ENCODE measurements at places on chromosomes 7 and 10.

- DNase-seq: no peak
These were observed 161.8 kb downstream of the TMEM178B start for GRCh38 chr7:141235656-141236055.

GRCh38 chr10:131421381-131421780 lies 109.9 kb upstream of the TCERG1L start:
- no peak for DNase-seq

DNA sequence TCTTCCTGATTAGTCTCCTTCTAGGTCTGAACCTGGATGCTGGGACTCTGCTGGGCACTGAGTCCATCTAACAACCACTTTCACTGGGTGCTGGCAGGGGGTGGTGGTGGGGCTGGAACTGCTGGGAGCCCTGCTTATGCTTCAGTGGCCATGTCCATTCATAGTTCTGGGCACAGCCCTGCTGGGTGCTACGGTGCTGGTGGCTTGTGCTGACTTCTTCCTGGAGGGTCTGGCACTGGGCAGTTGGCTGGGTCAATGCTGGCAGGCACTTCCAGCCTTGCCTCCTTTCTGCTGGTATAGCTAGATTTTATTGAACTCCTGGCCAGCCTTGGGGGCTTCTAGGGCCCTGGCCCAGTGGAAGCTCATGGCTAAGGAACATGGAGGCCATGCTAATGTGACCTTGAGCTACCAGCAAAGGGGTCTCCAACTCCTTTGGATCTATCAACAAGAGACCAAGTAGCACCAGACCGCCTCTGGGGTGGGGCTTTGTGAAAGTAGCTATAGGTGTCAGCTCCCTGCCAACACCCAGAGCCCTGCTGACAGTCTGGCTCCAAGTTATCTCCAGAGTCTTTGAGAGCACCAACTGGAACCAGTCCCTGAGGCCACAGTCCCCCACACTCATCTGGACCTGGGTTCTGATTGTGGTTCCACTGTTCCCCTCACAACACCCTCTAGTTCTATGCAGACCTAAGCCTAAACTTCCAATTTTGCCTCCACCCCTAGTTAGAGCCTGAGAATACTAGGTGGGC lies 99.6 kb downstream of the MAGI2 start:
- no peak for DNase-seq

DNA sequence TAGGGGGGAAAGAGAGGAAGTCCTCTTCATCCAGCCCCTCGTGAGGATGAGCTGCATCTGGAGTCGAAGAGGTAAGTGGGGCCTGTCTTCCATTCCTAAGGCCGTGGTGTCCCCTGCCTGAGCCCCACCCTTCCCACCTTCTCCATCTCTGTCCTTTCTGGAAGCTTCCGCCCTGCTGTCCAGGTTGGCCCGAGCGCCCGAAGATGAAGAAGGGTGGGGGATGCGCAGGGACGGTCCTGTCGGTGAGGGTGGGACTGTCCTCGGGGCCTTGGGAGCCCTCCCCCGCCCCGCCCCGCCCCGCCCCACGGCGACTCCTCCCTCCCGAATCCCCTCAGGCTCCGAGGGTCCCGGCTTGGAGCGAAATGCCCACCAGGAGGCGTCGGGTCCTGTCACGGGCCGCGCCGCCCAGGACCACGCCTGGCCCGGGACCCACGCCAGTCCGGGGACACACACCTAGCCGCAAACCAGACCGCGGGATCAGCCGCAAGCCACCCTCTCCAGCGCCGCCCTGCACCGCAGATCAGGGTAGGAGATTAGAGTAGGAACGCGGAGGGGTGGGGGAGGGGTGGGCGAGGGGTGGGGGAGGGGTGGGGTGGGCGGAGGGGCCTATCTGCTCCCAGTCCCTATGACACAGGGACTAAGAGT lies 15.3 kb downstream of the GPRIN2 start:
- no peak for DNase-seq

DNA sequence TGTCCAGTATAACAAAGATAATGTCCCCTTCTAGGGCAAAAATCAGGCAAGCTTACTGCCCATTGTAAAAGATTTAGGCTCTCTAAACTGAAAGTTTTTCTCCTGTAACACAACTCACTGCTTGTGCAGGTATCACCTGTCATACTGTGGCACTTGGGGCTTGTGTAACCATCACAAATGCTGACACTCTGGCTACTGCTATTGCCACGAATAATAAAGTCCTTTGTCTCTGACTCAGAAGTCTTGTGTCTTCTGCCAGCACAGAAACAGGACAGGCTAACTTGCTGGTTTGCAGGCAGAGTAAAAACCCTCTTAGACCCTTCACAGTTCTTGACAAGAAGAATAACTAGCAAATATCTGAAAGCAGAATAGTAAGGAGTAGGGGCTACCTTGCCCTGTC lies 273.9 kb downstream of the RPS24 start:
- no peak for DNase-seq

DNA sequence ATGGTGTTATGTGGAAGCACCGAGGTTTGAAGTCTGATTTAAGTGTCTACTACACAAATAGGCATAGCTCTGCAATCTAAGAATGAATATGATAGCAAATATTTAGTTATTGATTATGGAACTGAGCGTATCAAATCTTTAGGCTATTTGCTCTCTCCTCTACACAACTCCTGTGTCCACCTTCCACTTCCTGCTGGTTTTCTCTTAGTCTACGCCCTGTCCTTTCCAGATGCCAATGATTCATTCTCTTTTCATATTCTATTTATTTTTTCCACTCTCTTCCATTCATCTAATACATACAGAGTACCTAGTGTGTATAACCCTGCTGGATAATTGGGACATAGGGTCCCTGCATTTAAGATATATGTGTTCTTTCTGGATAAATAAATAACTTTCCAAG lies 83.7 kb downstream of the DGKB start:
- DNase-seq: no peak

GRCh38 chr7:49324707-49325106 lies 400.4 kb downstream of the CDC14C start:
- DNase-seq: no peak

- DNase-seq: no peak
These were observed 583.3 kb upstream of the SORCS1 start for GRCh38 chr10:107747851-107748250.

DNA sequence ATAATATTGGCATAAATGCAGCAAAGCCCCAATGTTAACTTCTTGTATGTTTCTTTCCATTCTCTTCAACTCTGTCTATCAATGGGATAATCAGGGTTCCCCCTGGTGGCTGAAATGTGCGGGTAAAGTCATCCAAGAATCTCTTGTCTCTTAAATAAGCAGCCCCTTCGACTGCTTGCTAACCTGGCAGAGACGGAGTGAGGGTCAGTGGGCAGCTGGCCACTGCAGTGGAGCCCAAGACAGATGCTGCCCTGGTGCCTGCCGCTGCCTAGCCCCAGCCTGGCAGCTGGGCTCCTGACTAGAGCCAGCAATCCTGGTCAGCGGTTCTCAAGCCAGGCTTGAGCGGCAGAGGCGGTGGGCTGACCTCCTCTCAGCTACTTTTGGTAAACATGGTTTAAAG lies 248.9 kb downstream of the COBL start:
- DNase-seq: peak; percentile 25

All from stimulated activated CD4-positive, alpha-beta T cell treated with anti-CD3 and anti-CD28 coated beads, Interleukin-4, amount 100 ng/mL, for 4 hours (primary cell).